Colonic mucosa (tissue), 4 donors: ENCODE measurements at places on chromosomes 16 and 17.

- H3K36me3 ChIP-seq, result no peaks in the 10 kb centered on the region
- H3K4me3 ChIP-seq, result no peak overlapping the region
- H3K27ac ChIP-seq, result no peak overlapping the region
- DNase-seq, result no peak
Observed at GRCh38 chr17:6843241-6843880, 11.8 kb upstream of the TEKT1 start.

- no peak overlapping the region for H3K4me3 ChIP-seq
- H3K4me1 ChIP-seq, result no peaks in the 10 kb centered on the region
- H3K27me3 ChIP-seq, result no peaks in the 10 kb centered on the region
Observed at GRCh38 chr17:34265711-34266110, 4.3 kb upstream of the CCL7 start.

DNA sequence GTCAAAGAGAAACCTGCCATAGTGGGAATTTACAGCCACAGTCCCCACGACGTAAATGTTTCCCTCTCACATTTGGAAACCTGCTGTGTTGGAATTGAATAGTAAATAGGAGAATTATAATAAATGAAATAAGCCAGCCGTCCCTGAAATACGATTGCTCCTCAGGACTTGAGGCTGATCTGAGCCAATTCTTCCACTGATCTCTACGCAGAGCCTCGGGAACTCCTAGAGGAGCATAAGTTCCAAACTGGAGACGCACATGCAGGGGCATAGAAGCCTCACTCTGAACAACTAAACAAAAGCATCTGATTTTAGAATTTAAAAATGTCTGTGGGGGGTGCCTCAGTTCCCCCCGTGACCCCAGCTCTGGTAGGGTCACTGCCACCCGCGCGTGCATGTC, 10.2 kb upstream of the TEX19 start:
- no peaks in the 10 kb centered on the region for H3K36me3 ChIP-seq
- peaks cover 4% of the 10 kb centered on the region for H3K4me1 ChIP-seq
- no peak overlapping the region for H3K4me3 ChIP-seq

DNA sequence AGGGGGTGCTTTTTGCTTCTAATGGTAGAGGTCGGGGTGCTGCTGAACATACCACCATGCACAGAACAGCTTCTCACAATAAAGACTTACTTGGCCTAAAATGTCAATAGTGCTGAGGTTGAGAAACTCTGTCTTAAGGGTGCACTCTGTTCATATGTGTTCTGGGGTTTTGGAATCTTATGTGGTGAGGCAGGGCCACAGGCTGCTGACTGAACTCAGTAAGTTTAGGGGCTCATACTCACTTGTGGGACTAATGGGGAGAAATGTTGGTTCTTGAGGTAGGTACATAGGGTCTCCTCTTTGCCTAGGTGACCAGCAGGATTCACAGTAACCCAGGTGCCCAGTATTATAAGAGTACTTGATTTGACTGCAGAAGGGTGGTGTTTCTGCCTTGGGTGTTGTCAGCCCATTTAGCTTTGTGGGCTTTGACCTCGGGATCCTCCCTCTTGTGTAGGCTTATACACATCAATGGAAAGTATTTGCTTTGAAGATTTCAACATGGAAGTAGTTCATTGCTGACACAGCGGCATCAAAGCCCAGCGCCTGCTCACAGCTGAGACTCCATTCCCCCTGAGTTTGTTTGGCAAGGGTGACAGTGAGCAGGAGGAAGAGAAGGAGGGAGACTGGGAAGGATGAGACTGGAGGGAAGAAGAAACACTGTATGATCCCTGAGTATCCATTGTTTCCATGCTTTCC, 17.2 kb downstream of the SLC7A6 start:
- H3K27me3 ChIP-seq, result no peaks in the 10 kb centered on the region
- no peak for DNase-seq
- H3K4me3 ChIP-seq, result no peak overlapping the region
- H3K27ac ChIP-seq, result no peak overlapping the region

DNA sequence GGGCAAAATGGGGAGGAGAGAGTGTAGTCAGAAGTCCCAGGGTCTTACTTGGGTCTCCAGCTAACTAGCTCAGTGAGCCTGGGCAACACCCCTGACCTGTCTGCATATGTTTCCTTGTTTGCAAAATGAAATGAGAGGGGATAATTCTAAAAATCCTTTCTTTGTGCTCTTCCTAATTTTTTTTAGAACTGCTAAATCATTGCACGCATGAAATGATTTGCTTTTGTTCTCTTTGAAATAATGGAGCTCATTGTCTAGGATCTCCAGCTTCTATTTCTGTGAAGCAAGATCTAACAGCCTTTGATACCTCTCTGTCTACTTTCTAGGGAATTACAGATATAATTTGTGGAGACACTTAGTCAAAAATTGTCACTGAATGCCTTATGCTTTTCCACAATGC, 181.3 kb downstream of the CDH13 start:
- H3K36me3 ChIP-seq, result no peaks in the 10 kb centered on the region
- no peaks in the 10 kb centered on the region for H3K4me1 ChIP-seq
- H3K27me3 ChIP-seq, result no peaks in the 10 kb centered on the region

DNA sequence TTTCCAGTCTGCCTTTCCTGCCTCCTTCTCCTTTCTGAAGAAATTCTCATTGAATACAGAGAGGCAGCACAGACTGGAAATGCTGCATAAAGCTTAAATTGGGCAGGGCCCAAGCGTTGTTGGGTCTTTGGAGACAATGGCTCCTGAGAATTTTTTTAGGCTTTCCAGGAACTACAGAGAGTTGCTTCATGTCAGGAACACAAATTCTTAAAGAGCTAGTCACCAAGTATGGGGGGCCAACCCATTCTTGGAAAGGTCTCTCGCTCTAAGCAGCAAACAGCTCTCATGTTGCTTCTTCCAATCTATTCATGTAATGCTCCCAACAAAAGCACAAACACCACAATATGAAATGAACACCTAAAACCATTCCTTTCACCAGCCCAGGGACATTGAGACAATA, 6.9 kb downstream of the HNF1B start:
- H3K4me3 ChIP-seq, result no peak overlapping the region
- H3K27me3 ChIP-seq, result peaks cover 21% of the 10 kb centered on the region
- DNase-seq, result no peak
- no peaks in the 10 kb centered on the region for H3K36me3 ChIP-seq
- peaks cover 5% of the 10 kb centered on the region for H3K4me1 ChIP-seq

DNA sequence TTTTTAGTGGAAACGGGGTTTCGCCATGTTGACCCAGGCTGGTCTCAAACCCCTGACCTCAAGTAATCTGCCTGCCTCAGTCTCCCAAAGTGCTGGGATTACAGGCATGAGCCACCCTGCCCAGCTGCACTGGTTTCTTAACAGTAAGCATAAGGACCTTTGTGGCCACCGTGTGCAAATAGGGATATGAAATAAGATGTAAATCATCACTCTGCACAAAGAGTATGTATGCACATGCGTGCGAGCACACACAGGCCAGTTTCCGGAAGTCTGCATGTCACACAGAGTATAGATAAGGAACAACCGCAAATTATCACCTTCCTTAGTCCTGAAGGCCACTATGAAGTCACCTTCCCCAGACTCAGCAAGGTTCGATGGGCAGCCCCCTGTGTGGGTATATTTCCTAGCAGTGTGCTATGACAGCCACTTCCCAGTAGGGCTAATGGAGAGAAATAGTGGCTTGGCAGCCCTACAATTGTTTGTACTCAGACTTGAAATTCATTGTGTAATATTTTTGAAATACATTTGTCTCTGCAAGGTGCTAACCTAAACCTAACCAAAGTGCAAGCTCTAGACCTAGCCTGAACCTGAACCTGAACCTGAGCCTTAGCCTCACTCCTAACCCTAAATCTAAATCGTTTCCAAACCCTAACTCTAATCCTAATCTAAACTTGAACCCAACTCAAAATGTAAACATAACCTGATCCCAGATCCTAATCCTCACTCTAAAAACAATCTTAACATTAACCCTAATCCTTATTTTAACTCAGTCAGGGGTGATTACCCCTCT, 48.4 kb upstream of the SKAP1 start:
- no peaks in the 10 kb centered on the region for H3K27me3 ChIP-seq
- DNase-seq, result no peak
- H3K36me3 ChIP-seq, result no peaks in the 10 kb centered on the region
- H3K4me1 ChIP-seq, result no peaks in the 10 kb centered on the region

GRCh38 chr17:1649844-1650501, at the start of gene RILP:
Gene RILP, minus strand, starts transcription at chr17:1649866. Its CDS starts 62 bp downstream, at chr17:1649804.
- H3K27me3 ChIP-seq, result no peaks in the 10 kb centered on the region
- peak within 1 kb of the TSS; percentile 93 for H3K4me3 ChIP-seq
- peaks cover 17% of the 10 kb centered on the region for H3K36me3 ChIP-seq
- peak; percentile 91 for DNase-seq
- H3K27ac ChIP-seq, result peak within 1 kb of the TSS; percentile 100
- peaks cover 21% of the 10 kb centered on the region for H3K4me1 ChIP-seq

GRCh38 chr16:17354141-17354601, 116.6 kb downstream of the XYLT1 start:
- peaks cover 3% of the 10 kb centered on the region for H3K4me1 ChIP-seq
- no peak overlapping the region for H3K27ac ChIP-seq
- no peaks in the 10 kb centered on the region for H3K27me3 ChIP-seq
- no peak overlapping the region for H3K4me3 ChIP-seq

- no peaks in the 10 kb centered on the region for H3K4me1 ChIP-seq
- no peak for DNase-seq
- no peaks in the 10 kb centered on the region for H3K27me3 ChIP-seq
- H3K36me3 ChIP-seq, result no peaks in the 10 kb centered on the region
- no peak overlapping the region for H3K27ac ChIP-seq
Observed at GRCh38 chr17:34658811-34659560, 79.6 kb downstream of the TMEM132E start.

- no peaks in the 10 kb centered on the region for H3K36me3 ChIP-seq
- no peaks in the 10 kb centered on the region for H3K27me3 ChIP-seq
- H3K4me1 ChIP-seq, result no peaks in the 10 kb centered on the region
- DNase-seq, result no peak
Observed at GRCh38 chr16:55176901-55177300, 147.1 kb upstream of the IRX6 start.

GRCh38 chr16:55574811-55575210, 8.3 kb downstream of the CAPNS2 start:
- no peak overlapping the region for H3K27ac ChIP-seq
- no peaks in the 10 kb centered on the region for H3K27me3 ChIP-seq
- H3K4me3 ChIP-seq, result no peak overlapping the region
- DNase-seq, result no peak
- H3K36me3 ChIP-seq, result no peaks in the 10 kb centered on the region

GRCh38 chr17:63381101-63381729, 64.9 kb downstream of the CYB561 start:
- DNase-seq, result no peak
- no peaks in the 10 kb centered on the region for H3K4me1 ChIP-seq
- H3K27me3 ChIP-seq, result no peaks in the 10 kb centered on the region
- no peak overlapping the region for H3K27ac ChIP-seq
- no peak overlapping the region for H3K4me3 ChIP-seq

DNA sequence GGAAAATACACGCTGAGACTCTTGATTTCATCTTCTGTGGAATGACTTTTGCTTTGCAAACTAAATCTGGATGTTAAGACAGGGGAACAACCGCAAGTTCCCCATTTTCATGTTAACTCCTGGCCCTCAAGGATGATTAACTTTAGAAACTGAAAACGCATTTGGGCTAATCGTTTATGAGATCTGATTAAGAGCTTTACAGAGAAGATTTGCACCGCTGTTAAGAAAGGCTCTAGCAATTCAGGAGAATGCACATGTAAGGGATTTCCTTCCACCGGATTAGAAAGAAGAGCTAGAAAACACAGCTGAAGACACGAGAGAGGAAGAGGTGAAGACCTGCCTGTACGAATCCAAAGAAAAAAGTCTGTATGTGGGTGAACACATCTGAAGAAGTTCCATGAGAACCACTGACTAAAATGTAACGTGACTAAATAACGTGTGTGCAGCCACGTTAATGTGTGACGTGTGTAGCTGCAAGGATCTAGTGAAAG, 106.4 kb downstream of the YPEL2 start:
- no peak overlapping the region for H3K4me3 ChIP-seq
- no peak for DNase-seq
- no peaks in the 10 kb centered on the region for H3K27me3 ChIP-seq
- H3K27ac ChIP-seq, result no peak overlapping the region

DNA sequence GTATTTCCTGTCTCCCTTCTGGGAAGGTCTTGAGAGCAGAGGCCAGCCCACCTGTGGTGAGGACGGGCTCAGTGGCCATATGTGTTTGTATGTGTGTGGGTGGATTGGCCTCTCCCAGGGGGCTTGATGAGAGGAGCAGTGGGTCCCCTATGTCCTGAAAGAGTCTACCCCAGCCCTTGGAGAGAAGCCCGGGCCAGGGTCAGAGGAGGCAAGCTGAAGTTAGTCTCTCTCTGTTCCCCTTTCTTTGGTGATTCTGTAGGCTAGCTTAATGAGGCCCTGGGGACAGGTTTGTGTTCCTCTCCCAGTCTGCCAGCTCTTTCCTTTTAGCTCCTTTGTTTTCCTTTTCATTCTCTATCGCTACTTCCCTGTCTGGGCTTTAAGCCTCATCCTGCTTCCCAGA, 23.8 kb upstream of the NFATC3 start:
- H3K4me1 ChIP-seq, result no peaks in the 10 kb centered on the region
- H3K36me3 ChIP-seq, result no peaks in the 10 kb centered on the region
- no peak overlapping the region for H3K27ac ChIP-seq
- no peak overlapping the region for H3K4me3 ChIP-seq
- no peak for DNase-seq

- no peaks in the 10 kb centered on the region for H3K27me3 ChIP-seq
- H3K4me3 ChIP-seq, result no peak overlapping the region
- no peaks in the 10 kb centered on the region for H3K36me3 ChIP-seq
- H3K27ac ChIP-seq, result no peak overlapping the region
- H3K4me1 ChIP-seq, result no peaks in the 10 kb centered on the region
Observed at GRCh38 chr16:50393416-50393815, 24.6 kb upstream of the BRD7 start.

DNA sequence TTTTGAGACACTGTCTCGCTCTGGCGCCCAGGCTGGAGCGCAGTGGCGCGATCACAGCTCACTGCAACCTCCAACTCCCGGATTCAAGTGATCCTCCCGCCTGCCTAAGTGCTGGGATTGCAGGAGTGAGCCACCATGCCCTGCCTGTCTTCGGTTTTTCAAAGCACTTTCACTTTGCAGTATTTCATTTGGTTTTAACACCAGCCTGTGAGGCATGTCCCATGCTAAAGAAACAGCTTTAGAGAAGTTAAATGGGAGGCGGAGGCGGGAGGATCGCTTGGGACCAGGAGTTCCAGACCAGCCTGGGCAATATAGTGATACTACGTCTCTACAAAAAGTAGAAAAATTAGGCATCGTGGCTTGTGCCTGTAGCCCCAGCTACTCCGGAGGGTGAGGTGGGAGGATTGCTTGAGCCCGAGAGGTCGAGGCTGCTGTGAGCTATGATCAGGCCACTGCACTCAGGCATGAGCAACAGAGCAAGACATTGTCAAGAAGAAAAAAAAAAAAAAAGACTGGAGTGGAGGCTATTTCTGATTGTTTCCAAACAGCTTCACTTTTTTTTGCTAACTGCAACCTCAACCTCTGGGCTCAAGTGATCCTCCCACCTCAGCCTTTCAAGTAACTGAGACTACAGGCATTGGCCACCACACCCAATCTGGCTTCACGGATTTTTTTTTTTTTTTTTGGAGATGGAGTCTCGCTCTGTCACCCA, 1.3 kb downstream of the METTL23 start:
- peaks cover 7% of the 10 kb centered on the region for H3K4me1 ChIP-seq
- no peak for DNase-seq
- peak overlapping the region; percentile 98 for H3K4me3 ChIP-seq
- no peaks in the 10 kb centered on the region for H3K27me3 ChIP-seq
- peak overlapping the region; percentile 100 for H3K27ac ChIP-seq
